ENCODE measurements at places on chromosomes 12 and 14. TPM values are rescaled to one million over a fixed set of nuclear protein-coding genes. Genes with fewer than 3 reads are reported as not detected.

The ARHGEF40 gene
- 0.92 TPM for total RNA-seq

The TAS2R42 gene
- total RNA-seq = not detected

The TMBIM6 gene
- total RNA-seq = 309 TPM

The OLR1 gene
- not detected for total RNA-seq

The CCDC60 gene
- not detected for total RNA-seq

The NDRG2 gene
- total RNA-seq = 18.9 TPM

The GPRC5D gene
- total RNA-seq = not detected

The KRT78 gene
- not detected for total RNA-seq

The ARMH4 gene
- not detected for total RNA-seq

The NGB gene
- not detected for total RNA-seq
